ENCODE measurements at places on chromosomes 1 and 21.

GRCh38 chr21:45522381-45522780 lies 19.9 kb downstream of the SLC19A1 start:
- no peak for DNase-seq

- no peak for DNase-seq
These were observed 101.5 kb upstream of the TLR5 start for GRCh38 chr1:223244366-223245103.

GRCh38 chr1:224267925-224268324 lies 62.0 kb downstream of the NVL start:
- no peak for DNase-seq

DNA sequence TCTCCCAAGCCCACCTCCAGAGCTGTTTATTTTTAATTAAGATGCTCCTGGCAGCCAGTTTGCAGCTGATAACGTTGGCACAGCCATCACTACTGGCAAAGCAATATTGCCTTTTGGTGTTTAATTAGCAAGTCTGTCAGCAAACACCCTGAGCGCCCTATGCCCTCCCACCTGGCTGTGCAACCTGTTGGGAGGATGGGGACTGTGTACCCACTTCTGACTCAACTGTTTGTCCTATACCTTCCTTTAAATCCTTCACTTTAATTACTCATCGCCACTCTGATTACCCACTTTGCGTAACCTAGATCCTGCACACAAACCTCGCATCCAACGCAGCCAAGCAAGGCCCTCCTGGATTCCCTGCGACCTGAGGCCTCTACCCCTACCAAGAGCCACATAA lies 67.1 kb downstream of the BCAR3 start:
- DNase-seq: no peak

DNA sequence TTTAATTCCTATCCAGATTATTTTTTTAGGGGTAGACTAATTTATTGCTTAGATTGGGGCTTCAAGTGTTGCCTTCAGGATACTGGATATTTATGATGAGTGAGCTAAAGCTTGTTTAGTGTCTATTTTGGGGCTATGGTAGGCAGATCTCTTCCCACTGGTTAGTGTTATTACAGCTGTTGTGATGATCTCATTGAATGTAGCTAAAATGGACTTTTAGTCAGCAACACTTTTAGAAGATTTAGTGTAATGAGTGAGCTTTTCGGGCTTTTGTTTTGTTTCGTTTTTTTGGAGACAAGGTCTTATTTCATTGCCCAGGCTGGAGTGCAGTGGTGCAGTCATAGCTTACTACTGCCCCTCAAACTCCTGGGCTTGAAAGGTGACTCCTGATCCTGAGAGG lies 14.2 kb downstream of the THRAP3 start:
- no peak for DNase-seq

- no peak for DNase-seq
These were observed 380 bp downstream of the TFF2 start for GRCh38 chr21:42350318-42350910.

GRCh38 chr1:212182579-212182978 lies 102.6 kb upstream of the PPP2R5A start:
- DNase-seq: no peak

- no peak for DNase-seq
These were observed 17.5 kb upstream of the DUSP10 start for GRCh38 chr1:221759436-221759835.

All from stimulated activated CD4-positive, alpha-beta T cell treated with anti-CD3 and anti-CD28 coated beads, Interleukin-2, amount 100 ng/mL, for 24 hours (primary cell).